ENCODE measurements at places on chromosomes 16 and 17.
A peak's percentile ranks its signal among the peaks of the same experiment; 100 is the strongest.

DNA sequence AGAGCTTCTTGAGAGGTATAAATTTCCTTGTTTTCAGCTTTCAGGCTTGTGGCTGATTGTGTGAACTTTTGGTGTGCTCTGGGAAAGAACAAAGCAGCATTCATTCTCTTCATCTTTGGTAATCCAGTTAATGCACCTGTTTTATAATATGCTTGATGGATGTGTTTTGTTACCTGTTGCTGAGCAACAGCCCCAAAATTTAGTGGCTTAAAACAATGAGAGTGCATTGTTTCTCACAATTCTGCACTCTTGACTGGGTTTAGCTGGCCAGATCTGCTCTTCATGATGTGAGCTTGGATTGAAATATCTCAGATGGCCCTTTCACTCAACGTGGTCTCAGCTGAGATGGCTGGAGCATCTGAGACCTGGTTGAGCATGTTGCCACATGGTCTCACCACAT, 58.7 kb upstream of the NOL11 start:
- DNase-seq, result no peak

- no peak for DNase-seq
Observed at GRCh38 chr17:489758-490329, 137.2 kb upstream of the RPH3AL start.

DNA sequence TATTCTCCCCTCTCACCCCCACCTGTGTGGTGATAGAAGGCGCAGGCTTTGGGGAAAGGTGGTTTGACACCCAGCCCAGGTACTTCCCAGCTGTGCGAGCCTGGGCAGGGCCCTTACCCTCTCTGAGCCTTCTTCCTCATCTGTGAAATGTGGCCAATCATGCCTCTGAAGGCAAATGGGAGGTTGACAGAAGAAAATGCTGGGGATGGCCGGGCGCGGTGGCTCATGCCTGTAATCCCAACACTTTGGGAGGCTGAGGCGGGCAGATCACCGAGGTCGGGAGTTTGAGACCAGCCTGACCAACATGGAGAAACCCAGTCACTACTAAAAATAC, 43.7 kb downstream of the CRISPLD2 start:
- no peak for DNase-seq

DNA sequence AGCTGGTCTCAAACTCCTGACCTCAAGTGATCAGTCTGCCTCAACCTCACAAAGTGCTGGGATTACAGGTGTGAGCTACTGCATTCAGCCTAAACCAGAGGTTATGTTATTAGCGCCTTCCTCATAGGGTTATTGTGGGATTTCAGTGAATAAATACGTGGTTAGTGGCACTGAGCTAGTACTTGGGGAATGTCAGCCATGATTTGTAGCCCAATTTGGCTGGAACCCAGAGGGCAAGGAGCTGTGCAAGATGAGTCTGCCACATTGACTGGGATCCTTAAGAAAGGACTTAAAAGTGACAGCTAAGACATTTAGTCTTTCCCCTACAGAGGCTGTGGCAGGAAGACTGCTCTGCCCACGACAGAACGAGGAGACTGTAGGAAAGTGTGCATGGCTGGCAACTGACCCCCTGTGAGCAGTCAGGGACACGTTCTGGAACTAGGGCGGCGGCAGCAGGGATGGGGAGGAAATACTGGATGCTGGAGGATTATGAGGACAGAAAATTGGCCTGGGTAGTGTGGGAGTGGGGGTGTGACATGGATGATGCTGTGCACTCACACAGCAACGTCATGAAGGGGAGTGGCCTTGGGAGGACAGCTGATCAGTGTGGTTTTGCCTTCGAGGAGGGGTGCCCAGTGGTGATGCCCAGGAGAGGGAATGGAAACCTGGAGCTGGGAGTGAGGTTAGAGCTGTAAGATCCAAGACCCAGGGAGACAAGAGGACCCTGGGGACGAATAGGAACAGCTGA, 14.6 kb downstream of the ATP5PD start:
- peak; percentile 75 for DNase-seq

DNA sequence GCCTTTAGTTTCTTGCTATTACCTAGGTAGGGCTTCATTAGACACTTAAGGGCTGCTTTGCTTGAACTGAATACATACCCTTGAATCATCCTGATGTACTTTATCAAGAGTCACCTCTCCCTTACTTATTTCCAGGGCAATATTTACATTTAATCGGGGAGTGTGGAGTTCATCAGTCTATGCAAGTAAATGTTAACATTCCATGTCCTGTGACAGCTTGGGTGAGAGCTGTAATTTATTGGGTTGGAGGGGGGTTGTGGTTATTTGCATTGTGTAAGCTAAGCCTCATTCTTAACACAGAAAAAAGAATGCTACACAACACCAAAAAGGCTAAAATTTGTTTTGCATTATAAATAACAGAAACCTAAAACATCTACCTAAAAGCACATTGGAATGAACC, 16.7 kb downstream of the KCNJ16 start:
- DNase-seq, result no peak

DNA sequence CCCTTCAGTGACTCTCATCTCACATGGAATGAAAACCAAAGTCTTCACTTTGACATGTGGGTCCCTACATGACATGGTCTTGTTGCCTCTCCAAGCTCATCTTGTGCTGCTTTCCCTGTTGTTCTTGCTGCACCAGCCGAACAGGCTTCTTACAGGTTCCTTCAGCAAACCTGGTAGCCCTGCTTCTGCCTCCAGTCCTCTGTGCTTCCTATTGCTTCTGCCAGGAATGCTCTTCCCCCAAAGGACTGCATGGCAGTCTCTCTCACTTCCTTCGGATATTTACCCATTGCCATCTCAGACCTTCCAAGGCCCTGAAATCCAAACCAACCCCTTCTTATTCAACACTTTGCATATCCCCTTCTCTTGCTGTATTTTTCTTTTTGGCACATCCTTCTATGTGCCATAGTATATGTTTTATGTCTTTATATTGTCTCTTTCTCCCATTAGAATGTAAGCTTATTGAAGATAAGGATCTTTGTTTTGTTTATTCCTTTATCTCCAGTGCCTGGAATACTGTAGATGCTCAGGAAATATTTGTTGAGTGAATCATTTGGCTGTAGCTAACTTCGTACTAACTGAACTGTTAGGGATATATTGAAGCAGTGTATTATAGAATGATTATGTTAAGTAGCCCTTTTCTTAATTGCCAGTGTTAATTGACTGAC, 57.9 kb upstream of the SLC12A3 start:
- no peak for DNase-seq

Data from COR-L47 (cell line).